CD4-positive, alpha-beta memory T cell (primary cell): ENCODE measurements at places on chromosomes 11 and 22.

GRCh38 chr22:34950489-34950888 lies 115.5 kb upstream of the ISX start:
- no peak for DNase-seq

- DNase-seq: no peak
Measured at GRCh38 chr11:36885154-36885553, 287.1 kb upstream of the RAG2 start.

DNA sequence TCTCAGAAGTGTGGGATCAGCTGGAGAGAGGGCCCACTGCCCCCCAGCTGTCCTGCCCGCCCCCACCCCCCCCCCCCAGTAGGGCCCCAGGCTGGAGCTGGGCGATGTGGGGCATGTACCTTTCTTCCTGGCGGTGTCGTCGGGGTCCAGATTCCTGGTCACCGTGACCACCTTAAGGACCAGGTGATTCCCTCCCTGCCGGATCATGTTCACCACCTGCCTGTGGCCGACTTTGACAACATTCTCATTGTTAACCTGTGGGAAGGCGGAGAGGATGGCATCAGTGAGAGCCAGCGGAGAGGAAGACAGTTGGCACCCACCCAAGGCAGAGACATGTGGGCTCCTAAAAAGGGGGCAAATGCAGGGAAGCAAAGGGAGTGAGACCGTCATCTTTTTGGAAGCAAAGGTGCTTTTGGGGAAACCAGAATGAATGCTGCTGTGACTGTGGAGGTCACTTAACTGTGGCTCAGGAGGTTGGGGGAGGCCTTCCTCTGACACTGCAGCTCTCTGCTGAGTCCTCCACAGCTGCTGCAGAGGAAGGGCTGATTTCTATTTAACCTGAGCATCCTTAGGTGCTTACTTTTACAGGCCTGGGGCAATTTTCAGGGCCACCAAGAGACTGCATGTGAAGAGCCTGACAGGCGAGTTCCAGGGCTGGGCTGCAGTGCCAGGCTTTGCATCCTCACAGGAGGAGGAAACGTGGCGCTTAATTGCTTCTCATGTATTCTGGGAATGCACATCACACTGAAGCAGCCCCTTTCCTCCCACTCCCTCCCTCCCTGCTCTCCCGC lies 104.5 kb downstream of the CTTN start:
- no peak for DNase-seq

- DNase-seq: no peak
Measured at GRCh38 chr22:30523646-30524489, 18.4 kb upstream of the SEC14L4 start.

GRCh38 chr11:77386178-77386577 lies 84.7 kb upstream of the GDPD4 start:
- no peak for DNase-seq

GRCh38 chr22:31093086-31093850 lies 12.2 kb downstream of the SMTN start:
- DNase-seq: no peak
